ENCODE measurements at places on chromosomes 4 and X.

GRCh38 chrX:3462166-3462508 is 115.7 kb upstream of the MXRA5 start:
- no peak for DNase-seq

DNA sequence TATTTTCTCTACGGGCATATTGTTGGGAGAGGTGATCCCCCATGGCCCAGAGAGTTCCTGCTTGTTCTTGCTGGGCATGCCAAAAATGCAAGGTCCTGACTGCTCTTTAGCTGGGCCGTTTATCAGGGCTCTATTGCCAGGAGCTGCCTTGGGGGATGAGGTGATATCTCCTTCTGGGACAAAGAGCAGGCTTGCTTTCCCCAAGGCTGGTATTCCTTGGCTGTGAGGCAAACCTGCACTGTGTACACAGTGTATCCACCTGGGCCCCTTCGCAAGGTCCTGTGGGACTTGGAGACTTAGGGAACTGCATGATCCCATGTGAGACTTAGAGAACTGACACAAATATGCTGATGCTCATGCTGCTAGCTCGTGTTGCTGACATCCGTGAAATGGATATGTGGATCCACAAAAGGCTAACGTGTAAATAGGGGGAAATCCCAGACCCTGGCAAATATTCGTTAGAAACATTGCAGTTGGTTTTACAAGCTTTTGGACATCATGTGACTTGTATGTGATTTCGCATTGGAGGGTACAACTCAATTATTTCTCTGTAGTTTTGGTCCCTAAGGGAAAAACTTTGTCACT is 24.4 kb upstream of the ZFX start:
- DNase-seq: no peak

DNA sequence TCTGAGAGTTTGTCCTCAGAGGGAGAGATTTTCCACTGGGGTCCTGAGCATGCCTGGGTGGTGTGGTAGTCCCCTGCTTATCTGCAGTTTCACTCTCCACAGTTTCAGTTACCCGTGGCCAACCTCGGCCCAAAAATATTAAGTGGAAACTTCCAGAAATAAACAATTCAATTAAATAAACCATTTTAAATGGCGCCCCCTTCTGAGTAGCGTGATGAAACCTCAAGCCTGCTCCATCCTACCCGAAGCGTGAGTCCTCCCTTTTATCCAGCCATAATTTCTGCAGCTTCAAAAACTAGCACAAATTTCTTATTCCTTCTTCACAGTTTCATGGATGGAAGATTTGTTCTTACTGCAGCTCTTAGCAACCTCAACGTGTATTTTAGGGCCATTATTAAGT is 26.7 kb downstream of the PNMA6E start:
- no peak for DNase-seq

- no peak for DNase-seq
Measured at GRCh38 chr4:121783210-121783609, 17.9 kb upstream of the EXOSC9 start.

DNA sequence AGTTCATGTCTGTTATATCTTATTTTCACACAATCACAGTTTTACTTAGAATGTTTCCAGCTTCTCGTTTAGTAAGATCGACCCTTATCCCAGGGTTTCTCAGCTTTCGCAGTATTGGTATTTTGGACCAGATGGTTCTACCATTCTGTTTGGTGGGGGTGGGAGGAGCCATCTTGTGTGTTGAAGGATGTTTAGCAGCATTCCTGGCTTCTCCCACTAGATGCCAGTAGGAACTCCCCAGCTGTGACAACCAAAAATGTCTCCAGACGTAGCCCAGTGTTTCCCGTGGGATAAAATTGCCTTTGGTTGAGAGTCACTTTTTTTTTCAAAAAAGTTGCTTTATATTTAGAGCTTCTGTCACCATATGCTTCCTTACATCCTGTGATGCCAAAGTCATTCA is 90.9 kb upstream of the TLR2 start:
- DNase-seq: no peak

GRCh38 chrX:78388663-78389062 is 61.3 kb upstream of the CYSLTR1 start:
- no peak for DNase-seq

DNA sequence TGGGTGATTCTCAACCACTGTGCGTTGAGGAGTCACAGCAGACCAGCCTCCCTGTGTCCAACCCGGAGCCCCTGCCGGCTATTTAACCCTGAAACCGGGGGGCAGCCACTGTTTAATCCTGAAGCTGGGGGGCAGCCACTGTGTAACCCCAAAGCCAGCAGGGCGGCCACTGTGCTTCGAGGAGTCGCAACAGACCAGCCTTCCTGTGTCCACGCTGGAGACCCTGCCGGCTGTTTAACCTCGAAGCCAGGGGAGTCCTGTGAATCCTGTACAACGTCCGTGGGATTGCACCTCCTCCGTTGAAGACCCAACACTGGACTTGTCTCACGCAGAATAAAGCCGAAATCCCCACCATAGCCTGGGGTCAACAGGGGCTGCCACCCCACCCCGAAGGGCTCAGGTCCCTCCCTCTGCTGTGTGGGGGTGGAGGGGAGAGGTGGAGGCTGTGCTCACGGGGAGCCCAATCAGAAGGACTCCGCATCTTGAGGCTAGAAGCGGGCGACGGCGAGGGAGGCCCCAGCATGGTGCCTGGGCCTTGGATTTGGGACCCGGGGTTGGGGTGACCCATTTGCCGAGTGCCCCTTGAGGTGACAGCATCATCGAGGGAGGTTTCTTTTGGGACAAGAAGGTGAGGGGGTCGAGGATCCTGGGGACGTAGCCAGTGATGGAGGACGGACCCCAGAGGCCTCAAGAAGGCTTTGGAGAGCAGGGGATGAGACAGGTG is 94.9 kb downstream of the ADRA2C start:
- DNase-seq: no peak

DNA sequence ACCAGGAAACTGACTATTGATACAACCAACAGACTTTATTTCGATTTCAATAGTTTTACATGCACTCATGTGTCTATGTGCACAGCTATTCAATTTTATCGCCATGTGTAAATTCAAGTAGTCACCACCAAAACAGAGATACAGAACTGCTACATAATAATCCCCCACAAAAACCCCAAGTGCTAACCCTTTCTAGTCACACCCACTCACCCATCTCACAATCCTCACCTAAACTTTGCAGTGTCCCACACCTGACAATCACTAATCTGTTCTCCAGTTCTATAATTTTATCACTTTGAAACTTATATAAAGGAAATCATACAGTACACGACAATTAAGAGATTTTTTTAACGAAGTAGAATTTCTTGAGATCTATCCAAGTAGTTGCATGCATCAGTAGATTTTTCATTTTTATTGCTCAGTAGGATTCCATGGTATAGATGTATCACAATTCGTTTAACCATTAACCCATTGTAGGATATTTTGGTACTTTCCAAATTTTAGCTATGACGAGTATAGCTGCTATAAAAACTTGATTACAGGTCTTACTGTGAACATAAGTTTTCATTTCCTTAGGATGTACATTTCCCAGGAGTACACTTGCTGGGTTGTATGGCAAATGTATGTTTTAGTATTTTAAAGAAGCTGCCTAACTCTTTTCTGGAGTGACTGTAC is 85.9 kb downstream of the CASK start:
- no peak for DNase-seq

- DNase-seq: no peak
Measured at GRCh38 chr4:3810111-3810680, 44.0 kb downstream of the ADRA2C start.

- no peak for DNase-seq
Measured at GRCh38 chr4:111204797-111205196, 581.9 kb upstream of the PITX2 start.

DNA sequence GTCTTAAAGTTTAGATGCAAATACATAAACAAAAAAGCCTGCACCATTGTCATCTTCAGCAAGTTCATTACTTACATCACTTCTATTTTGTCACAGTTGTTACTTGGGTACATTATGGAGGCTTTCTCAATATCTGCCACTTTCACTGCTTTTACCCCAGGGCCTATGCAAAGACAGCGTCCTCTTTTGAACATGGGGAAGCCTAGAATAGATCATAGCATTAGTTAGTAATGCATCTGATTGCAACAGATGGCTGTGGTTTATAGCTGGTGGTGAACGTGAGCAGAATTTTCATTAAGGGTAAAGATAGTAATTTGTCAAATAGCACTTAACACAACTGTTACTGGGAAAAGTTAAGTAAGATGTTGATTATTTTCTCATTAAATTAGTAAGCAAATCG is 729 bp downstream of the CXCL11 start:
- no peak for DNase-seq

DNA sequence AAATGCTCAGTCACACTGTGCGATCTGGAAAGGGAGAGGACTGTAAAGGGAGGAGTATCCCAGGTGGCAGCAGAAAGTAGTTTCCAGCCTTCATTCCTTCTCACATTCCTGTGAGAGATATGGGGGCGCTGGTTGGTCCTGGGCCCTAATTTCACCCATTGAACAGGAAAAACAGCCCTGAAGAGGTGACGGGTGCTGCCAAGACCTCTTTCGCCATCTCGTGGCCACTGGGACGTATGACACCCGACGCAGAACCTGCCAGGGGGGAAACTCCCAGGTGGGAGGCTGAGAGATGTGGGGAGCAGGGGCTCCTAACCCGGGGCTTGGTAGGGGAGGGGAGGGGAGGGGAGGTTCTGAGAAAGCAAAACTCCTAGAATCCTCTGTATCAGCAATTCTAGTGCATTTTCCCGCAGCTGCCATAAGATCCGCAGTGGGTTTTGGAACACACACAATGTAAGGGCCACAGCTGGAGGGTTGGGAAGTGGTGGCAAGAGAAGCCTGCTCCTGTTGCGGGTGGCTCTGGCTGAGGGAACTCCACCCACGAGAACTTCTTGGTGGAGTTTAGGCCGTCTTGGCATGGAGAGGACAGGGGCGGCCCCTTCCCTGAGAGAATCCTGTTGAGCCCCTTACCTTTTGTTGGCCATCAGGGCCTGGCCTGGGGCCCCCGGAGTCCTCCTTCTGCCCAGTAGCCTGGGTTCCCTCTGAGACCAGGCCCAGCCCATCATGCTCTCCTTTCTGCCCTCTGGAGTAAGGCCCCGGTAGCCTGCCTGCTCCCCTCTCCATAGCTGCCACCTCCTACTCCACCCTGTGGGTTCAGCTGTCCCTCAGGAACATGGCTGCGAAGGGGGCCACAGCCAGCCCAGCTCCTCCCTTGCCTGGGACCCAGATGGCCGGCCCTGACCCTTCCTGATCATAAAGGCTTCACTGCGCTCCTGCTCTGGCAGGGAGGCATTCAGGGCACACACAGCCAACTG is 134.1 kb downstream of the OR13H1 start:
- DNase-seq: no peak

DNA sequence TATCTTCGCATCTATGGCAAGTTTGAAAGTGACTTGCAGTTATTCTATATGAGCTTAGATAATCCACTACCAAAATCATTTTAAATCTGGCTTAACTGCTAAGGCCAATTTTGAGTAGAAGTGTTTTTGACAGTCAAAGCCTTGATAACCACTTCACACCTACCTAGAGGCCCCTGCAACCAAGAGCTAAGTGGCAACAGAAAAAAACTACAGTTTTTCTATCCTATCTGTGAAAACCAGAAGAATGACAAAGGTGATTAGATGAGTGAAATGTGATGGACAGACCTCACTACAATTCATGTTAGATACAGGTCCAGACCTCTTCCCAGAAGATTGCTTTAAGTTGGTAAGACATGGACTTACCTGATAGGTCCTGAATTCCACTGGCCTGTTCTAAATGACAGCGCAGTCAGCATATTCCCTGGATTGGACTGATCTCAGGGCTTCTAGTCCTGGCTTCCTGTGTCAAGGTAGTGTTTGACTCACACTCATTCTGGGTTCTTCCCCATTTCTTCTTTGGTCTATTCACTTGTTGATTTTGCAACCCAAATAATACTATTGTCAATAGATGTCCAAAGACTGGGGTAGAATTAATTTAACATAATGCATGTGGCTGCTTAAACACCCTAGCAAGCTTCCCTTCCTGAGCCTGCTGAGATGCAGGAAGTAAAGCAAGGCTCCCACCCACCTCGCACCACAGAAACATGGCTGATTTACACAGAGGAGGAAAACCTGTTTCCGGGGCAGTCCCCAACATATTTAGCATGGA is 65.1 kb downstream of the PPP3CA start:
- peak; percentile 87 for DNase-seq

- DNase-seq: no peak
Measured at GRCh38 chrX:16087076-16087475, 36.3 kb upstream of the GRPR start.

DNA sequence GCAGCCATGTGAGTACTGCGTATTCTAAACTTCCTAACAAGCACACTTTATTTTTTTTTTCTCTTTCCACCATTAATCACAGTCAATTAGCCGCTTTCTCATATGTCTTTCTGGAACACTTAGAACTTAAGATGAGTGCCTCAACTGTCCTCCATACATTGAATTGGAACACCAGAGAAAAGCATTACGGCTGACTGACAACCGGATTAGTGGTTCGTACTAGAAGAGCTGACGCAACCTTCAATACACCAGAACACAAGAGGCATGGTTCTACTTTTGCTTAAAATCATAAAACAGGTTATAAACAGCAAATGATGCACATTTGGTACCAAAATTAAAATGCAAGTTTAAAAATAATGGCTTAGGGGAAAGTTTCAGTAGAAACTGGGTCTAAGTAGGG is 3.3 kb downstream of the TMEM47 start:
- DNase-seq: no peak

GRCh38 chr4:96525898-96526297 is 686.0 kb downstream of the PDHA2 start:
- no peak for DNase-seq

- no peak for DNase-seq
Measured at GRCh38 chrX:13346646-13347045, 26.8 kb upstream of the ATXN3L start.

- DNase-seq: no peak
Measured at GRCh38 chrX:20294284-20294683, 27.6 kb upstream of the RPS6KA3 start.

- DNase-seq: no peak
Measured at GRCh38 chrX:102651242-102652011, at the start of gene GPRASP1. GPRASP1 (plus strand) TSS chrX:102651483; CDS start chrX:102653914, 2,431 bp downstream.

DNA sequence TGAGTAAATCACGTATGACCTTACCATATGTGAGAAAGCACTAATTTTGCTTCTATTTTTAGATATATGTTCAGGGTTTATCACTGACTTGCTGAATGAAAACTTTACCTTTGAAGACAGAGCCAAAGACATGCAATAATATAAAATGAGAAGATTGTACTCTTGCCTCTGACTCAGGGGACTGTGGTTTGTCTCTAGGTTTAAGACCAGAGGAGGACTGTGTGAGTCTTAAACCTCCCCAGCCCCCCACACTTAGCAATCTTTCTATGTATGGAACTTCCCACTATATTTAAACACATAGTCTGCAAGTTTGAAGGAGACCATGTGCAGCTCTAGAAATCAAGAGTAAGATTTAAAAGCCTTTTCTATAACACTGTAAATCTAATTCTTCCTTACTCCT is 368.7 kb upstream of the FAM241A start:
- DNase-seq: no peak

- DNase-seq: no peak
Measured at GRCh38 chr4:165383591-165384073, 4.8 kb downstream of the CPE start.

DNA sequence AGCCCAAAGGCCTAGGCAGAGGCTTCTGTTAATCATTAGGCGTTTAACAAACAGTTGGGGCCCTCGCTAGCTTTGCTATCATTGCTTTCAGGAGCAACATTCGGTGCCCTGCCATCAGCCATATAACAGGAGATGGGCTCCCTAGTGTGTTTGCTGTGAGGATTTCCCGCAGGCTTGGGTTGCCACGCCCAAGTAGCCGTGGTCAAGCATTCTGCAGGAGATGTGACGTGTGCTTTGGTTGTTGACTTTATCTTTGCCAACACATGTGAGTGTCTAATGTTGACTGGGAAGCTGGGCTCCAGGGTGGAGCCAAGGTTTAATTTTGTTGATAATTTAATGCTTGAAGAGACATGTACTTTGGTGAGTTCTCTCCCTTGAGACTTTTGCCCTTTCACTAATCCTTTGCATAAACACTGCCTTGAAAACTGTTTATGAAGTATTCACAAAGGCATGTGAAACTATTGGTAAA is 184.6 kb upstream of the KIT start:
- DNase-seq: no peak

Data from SK-N-MC (cell line).